Foreskin fibroblast (primary cell): ENCODE measurements at places on chromosomes 7 and 10.

DNA sequence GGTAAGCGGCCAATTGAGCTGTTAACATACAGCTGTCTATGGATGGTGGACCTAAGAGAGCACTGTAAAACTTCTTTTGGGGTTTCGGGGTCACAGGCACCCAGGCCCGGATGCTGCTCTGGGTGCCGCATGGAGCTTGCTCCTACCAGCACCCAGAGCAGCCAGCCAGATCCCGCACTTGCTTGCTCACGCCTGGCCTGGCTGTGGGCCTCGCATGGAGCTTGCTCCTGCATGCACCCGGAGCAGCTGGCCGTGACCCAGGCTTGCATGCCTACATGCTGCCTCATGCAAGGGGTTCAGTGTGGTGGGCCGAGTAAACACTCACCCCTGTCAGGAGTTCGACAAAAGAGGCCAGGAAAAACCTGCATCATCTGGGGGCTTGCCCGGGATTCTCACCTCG is 896.9 kb downstream of the SORCS1 start:
- no peak for DNase-seq

DNA sequence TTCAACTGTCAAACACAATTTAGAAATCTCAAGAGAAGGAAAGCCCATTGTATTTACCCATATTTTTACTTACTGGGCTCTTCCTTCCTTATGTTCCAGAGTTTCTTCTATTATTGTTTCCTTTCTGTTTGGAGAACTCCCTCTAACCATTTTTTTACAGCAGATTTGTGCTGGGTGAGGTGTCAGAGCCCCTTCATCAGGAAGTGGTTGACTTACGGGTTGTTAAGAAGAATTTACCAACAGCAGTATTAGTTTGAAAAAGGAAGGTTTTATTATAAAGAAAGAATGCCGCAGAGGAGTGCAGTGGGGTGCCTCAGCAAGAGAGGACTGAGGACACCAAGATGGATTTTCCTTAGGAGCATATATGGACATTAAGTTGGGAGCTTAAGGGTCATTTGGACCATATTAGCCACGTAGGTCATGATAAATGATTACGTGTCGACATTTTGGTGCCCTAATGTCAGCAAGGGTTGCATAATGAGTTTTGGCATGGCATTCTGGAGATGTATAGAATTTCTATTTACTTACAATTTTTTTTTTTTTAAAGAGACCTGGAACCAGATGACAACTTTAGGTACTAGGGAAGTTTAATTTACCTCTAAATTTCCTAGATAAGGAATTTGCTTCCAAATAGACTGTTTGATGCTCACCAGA is 6.3 kb upstream of the TBATA start:
- no peak for DNase-seq

DNA sequence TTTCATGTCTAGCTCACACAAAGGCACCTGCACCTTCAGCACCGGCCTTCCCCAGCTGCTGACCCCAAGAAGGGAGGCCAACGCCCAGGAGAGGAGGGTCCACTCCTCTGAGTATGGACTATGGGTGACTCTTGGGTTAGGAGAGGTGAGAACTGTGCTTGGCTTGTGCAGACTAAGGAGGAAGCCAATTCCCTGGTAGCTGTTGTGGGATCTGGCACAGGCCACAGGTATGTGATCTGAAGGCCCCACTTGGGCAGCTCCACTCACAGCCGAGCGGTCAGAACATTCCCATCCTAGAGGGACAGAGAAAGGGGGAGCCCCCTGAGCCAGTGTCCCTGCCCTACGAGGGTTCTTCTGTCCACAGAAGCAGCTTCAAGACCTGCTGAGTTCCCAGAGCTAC is 52.8 kb upstream of the FIGNL1 start:
- DNase-seq, result peak; percentile 43

GRCh38 chr7:39367943-39368342 is 198.3 kb upstream of the YAE1 start:
- no peak for DNase-seq

GRCh38 chr7:17275749-17276671 is 22.4 kb upstream of the AHR start:
- DNase-seq, result peak; percentile 84

DNA sequence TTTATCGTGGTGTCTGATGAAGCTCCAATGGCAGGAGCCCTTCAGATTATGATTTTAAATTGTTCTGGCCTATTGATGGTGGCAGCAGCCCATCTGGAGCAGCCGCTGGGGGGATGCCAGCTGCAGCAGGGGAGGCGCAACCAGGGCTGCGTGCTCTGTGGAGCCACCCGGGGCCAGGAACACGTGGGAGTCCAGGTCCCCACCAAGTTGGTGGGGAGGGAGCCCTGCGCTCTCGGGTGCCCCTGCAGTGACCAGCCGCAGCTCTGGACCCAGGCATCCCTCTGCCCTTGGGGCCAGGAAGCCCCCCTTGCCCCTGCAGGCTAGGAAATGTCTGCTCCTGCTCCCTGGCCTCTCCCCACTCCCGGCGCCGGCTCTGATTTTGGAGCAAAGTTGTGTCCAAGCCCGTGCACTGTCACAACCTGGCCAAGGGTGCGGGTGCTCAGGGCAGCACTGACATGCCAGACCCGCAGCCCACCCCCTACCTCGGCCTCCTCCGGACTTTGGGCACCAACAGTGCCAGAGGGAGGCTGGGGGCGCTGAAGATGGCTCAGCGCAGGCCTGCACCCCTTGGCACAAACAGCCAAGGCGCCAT is 147.2 kb upstream of the ADO start:
- no peak for DNase-seq

DNA sequence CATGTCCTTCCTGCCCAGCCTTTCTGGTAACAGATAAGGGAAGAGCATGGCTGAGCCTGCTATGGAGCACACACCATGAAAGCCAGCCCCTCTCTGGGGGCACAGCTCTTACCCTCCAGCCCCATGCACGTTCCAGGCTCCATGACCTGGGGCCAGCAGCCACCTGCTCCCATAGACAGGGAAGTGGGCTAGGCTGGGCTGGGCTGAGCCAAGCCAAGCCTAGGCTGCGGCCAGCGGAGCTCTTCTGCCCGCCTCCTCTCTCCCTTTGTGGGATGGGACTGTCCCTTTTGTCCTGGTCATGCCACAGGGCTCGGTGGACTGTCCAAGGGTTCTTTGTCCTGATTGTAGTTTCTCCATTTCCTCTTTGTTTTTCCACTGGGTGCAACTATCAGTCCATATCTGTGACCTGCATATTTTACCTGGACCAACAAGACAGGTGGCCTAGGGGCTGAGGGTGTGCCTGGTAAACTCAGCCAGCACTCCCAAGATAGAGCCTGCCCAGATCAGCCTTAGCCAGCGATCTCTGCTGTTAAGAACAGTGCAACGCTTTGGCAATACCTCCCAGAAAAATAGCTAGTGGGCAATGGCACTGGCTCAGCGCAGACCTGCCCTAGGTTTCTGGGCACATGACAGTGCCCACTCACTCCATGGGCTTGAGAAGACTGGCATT is 97.2 kb upstream of the BTBD16 start:
- DNase-seq, result no peak

DNA sequence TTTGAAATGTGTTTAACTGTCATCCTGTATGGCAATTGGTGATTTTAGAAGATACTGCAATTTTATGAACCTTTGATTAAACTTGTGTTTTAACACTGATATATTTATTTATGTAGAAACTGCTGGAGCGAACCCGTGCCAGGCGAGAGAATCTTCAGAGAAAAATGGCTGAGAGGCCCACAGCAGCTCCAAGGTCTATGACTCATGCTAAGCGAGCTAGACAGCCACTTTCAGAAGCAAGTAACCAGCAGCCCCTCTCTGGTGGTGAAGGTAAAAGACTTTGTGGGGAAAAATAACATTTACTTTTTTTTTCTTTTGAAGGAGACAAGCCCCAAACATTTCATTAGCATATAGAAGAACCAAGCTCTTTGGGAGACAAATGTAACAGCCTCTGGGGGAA is 6.5 kb downstream of the ANLN start:
- DNase-seq, result peak; percentile 34

GRCh38 chr7:52719677-52720076 is 315.8 kb upstream of the POM121L12 start:
- DNase-seq, result no peak

- no peak for DNase-seq
Observed at GRCh38 chr10:95303535-95303934, 12.7 kb upstream of the PDLIM1 start.

DNA sequence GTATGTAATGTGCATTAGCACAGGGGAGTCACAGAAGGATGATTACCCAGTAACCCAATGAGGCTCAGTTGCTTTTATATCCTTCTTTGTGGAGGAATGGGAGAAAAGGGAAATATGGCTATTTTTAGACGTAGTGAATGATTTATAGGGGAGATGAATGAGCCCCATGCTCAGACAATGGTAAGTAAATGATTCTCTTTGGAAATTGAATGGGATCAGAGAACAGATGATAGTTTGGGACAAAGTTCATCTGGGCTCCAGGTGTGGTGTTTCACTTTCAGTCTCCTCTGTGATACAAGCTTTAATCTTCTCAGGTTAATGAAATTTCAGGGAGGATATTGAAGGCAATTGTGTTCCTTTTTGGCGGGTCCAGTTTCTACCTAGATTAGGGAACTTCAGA is 63.0 kb upstream of the MPP7 start:
- DNase-seq, result no peak

DNA sequence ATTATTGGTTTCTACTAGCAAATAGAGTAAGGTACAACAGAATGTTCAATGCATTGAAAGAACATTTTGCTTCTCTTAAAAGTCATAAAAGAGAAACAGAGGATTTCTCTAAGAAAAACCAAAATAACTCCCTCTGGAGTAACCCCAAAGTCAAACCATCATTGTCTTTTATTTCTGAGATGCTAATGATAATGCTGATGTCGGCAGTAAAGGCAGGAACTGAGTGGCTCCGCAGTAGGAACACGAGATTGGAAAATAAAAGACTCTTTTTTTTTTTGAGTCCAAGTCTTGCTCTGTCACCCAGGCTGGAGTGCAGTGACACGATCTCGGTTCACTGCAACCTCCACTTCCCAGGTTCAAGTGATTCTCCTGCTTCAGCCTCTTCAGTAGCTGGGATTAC is 2.7 kb upstream of the USP54 start:
- DNase-seq, result no peak

GRCh38 chr7:184294-185264 is 7.8 kb upstream of the FAM20C start:
- DNase-seq, result peak; percentile 82

DNA sequence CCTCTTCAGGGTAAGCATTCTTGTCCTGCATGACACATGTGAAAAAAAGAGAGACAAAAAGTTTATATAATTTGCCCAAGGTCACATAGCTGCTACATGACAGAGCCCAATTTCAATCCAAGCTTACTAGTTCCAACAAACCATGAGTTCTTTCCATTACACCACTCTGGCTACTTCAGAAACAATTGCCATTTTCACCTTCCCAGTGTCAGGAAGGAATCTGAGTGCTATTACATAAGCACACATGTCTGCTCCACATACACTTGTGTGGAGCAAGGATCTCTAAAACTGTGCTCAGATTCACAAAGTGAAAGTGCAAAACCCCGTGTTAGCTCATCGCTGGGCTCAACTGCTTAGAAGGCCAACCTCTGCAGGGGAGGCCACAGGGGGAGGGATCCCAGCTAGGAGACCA is 356.2 kb upstream of the NFE2L3 start:
- peak; percentile 39 for DNase-seq

DNA sequence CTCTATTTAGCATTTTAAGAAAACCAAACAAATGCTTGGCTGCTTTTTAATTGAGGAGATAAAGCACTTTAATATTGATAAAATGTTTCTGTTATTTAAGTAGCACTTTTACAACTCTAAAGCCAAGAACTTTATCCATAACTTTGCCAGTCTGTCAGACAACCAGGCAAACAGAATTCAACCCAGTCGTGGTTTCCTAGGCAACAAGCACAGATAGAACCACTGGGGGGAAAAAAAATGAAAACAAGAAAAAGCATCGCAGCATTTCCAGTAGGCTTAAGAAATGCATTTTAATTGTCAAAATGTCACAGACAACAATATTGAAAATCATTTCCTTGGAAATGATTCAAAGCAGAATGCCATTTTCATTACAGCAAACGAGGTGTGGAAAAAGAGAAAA is 323.4 kb downstream of the PARD3 start:
- DNase-seq, result no peak

DNA sequence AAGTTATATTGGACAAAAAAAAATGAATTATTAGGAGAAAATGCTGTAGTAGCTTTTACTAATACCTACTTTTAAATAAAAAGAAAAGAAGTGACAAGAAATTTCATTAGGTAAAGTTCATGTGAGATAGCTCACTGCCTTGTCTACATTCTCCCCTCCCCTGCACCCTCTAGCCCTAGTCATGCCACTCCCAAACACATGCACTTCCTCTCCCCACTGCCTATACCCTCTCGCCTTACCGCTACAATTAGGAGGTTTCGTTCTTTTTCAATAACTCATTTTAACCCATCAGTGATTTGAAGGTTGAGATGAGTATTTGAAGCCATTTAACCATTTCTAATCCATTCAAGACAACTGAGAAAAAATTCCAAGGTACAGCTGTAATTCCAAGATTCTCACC is 75.3 kb downstream of the HIBADH start:
- no peak for DNase-seq

GRCh38 chr7:113087071-113087998 is 708 bp upstream of the GPR85 start:
- peak; percentile 84 for DNase-seq

DNA sequence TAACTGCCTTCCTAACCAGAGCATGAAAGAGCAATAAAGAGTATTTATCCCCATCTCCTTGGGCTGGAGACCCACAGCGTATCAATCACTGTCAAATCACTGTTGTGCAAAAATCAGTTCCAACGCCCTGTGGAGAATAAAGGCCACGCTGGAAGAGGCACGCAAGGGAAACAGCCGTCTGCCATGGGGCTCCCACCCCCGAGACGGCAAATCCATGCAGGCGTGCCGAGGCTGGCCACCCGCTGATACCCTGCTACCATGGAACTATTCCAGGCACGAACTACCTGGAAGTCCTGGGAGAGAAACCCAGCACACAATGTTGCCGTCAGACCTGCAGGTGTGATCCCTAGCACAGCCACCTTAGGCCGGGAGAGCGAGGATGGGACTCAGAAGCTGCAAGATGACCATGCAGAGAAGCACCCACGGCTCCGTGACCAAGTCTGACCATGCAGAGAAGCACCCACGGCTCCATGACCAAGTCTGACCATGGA is 185.3 kb downstream of the DIP2C start:
- no peak for DNase-seq

DNA sequence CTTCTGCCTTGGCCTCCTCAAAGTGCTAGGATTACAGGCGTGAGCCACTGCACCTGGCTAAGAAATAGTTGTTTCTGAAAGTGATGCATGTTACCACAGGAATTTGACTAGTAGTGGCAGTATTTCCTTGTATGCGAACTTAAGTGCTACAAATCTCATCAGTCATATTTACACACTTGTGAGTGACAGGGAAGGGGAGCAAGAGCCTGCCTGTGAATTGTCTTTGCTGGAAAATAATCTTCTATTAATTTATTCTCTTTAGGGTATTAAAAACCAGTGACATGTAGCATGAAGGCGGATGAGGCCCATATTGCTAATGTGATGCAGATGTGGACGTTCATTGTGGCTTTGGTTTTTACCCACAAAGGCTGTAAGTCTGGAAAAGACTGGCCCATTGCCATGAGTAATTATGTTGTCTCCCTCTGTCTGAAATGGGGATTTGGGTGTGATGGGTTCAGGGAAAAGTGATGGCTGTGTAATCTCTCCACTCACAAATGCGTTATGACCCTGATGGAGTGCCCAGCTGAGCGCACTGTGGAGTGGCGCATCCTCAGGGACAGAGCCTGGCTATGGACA is 97.6 kb downstream of the CCNY start:
- DNase-seq, result peak; percentile 74

GRCh38 chr7:25669281-25669781 is 441.0 kb upstream of the NPVF start:
- no peak for DNase-seq

- DNase-seq, result no peak
Observed at GRCh38 chr10:90977162-90977854, 56.4 kb upstream of the ANKRD1 start.

- DNase-seq, result no peak
Observed at GRCh38 chr10:33153251-33153967, 181.1 kb downstream of the NRP1 start.
